GM23338 (cell line): ENCODE measurements at places on chromosomes 5 and 9. TPM values are rescaled to one million over a fixed set of nuclear protein-coding genes. Genes with fewer than 3 reads are reported as not detected.

GRCh38 chr5:21168557-21168956, 1180.6 kb upstream of the CDH18 start:
- H3K4me1 ChIP-seq: peaks cover 13% of the 10 kb centered on the region; the same call in 1 of the 2 replicates
- no peaks in the 10 kb centered on the region for H3K27me3 ChIP-seq
- H3K36me3 ChIP-seq: no peaks in the 10 kb centered on the region

DNA sequence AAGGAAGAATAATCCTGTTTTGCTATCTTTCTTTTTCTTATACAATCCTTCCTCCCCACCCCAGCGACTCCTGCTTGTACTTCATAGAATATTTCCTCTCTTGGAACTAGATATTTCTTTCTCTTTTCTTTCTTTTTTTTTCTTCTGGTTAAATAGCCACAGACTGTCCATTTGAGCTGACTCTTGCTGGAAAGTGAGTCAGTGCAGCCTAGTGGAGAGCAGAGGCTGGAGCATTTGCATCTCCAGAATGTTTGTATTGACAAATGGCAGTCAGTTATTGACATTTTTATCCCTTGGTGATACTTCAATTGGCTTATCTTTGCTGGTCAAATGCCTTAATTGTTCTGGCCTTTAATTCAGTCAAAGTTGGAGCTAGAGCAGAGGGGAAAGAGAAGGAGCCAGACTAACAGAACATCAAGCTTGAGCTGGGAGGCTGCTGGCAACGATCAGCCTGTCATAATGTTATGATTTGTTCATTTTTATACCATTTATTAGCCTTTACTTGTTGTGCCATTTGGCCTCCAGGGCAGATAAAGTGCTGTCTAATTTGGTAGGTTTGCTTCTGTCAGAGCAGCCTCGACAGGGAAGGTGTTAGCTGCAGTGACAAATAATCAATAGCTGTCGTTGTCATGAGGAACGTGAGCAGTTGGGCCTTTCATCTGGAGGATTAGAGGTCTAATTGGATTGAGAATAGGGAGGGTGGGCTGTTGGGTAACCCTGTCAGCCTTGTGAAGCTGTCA, 69.0 kb downstream of the INVS start:
- no peak for DNase-seq
- no peak overlapping the region for H3K27ac ChIP-seq
- H3K36me3 ChIP-seq: no peaks in the 10 kb centered on the region
- no peak overlapping the region for H3K4me3 ChIP-seq

The PDE6A gene
- not detected in 2 replicates for total RNA-seq

The ZNG1A gene
- total RNA-seq: 65.5 and 70.3 TPM in 2 replicates

DNA sequence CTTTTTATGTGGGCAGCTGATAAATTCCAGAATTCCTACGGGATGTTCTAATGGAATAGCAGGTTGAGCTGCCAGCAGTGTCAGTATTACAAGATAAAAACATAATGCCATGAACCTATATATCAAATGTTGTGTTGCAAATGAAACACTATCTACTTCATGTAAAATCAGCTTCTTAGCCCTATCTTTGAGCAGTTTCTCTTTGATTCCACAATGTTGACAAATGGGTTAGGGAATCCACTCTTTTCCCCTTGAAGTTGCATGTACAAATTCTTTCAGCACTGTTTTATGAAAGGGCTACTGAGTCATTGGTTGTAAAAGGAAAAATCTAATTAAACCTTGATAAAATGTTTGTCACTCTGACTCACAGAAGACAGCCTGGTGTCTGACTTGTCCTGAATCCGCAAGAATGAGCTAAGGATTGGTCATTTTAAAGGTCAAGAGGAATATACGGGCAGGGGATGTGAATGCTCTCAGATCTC, 950.6 kb upstream of the NUDT12 start:
- H3K36me3 ChIP-seq: no peaks in the 10 kb centered on the region
- H3K4me3 ChIP-seq: no peak overlapping the region
- peaks cover 25% of the 10 kb centered on the region for H3K4me1 ChIP-seq

DNA sequence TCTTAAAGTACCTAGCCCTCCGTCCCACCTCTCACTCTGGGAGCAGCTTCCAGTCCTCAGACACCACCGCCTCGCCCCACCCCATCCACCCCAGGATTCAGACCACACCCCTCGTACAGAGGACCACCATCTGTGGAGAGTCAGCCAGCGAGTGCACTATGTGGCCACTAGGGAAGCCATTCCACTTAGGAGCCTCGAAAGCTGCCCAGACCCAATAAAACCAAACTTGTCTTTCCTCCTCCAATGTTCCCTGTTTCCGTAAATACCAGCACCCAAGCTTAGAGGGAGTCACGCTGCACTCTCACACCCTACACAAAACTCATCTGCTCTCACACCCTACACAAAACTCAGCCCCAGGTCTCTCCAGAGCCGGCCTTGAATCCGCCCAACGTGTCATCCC, 1.9 kb downstream of the GCNT4 start:
- no peak overlapping the region for H3K27ac ChIP-seq
- peak overlapping the region; percentile 71; the same call in 1 of the 2 replicates for H3K4me3 ChIP-seq
- H3K27me3 ChIP-seq: peaks cover 37% of the 10 kb centered on the region
- peaks cover 28% of the 10 kb centered on the region for H3K4me1 ChIP-seq
- H3K36me3 ChIP-seq: no peaks in the 10 kb centered on the region

DNA sequence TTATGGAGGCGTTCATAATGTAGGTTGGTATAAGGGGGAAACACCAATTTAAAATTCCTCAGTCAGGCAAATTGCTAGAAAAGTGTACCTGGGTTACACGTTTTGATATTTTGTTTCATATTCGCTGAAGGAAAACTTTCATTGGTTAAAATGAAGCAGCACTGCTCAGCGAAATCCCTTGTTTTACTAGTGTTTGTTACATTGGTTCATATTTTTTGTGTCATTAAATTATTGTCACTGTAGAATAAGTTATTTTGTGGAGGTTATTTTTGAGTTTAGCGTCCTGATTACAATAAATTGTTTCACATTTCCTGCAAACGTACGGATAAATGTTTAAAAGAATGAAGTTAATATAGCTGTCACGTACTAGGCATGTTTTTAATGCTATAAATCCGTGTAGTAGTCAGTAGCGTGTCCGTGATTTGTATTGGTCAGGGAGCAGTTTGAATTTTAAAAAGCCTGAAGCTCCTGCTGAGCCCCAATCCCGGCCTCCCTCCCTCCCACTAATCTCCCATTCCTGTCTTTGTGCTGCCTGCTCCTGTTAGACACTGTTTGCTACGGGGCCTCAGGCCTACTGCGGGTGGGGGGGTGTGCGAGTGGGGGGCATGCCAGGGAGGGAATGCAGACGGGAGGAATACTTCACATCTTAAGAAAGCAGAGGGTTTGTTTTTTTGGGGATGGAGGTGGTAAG, 2.0 kb downstream of the NIPBL start:
- DNase-seq: peak; percentile 84
- no peaks in the 10 kb centered on the region for H3K36me3 ChIP-seq
- H3K4me3 ChIP-seq: peak overlapping the region; percentile 86
- peaks cover 32% of the 10 kb centered on the region for H3K4me1 ChIP-seq
- H3K27me3 ChIP-seq: no peaks in the 10 kb centered on the region

- no peak overlapping the region for H3K4me3 ChIP-seq
- no peak for DNase-seq
- H3K27ac ChIP-seq: no peak overlapping the region
- H3K27me3 ChIP-seq: no peaks in the 10 kb centered on the region
These were observed 6.8 kb downstream of the UBE2R2 start for GRCh38 chr9:33823801-33824200.

DNA sequence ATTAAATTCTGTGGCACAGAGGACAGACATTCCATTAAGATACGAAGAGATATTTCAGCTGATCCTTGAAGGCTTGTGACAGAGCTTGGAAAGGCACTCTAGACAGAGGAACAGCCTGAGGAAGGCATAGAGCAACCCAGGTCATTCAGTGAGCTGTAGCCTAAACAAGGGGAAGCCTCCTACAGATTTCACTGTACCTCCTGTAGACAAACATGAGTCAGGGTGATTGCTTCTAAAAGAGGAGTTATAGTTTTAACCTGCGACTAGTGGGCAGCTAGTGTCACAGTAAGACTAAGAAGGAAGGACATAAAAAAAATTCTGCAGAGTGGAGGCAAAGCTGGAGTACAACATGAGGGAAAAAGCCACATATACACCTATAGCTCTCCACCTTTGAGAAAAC, 43.5 kb upstream of the ANKDD1B start:
- no peaks in the 10 kb centered on the region for H3K4me1 ChIP-seq
- H3K27me3 ChIP-seq: no peaks in the 10 kb centered on the region
- H3K27ac ChIP-seq: no peak overlapping the region
- no peak for DNase-seq

The WWC1 gene
- 27.8 and 33.2 TPM in 2 replicates for total RNA-seq

DNA sequence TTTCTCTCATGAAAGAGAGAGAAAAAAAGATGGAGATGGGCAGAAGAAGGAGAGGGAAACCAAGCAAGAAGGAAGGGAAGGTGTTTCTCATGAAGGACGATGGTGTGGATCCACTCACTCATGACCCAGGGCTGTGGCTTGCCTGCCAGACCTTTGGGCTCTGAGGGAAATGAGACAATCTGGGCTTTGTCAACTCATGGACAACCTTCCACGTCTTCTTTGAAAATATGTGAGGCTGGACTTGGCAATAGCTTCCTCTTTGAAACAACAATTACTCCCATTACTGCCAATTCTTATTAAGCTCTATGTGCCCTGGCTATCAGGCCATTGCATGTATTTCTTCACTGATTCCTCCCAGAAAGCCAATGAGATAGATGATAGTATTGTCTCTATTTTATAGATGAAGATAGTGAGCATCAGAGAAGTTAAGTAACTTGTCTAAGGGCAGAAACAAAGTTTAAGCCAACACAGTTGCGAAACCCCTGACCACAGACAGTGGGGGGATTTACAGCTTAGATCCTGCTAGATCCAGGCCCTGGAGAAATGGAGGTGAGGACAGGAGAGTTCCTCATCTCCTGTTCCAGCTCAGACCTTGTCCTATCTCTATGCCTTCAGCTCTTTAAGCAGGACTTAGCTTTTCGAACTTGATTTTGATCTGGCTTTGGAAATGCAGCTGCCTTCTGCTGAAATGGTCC, 132.4 kb downstream of the GCNT1 start:
- peaks cover 36% of the 10 kb centered on the region for H3K4me1 ChIP-seq
- no peaks in the 10 kb centered on the region for H3K27me3 ChIP-seq
- no peaks in the 10 kb centered on the region for H3K36me3 ChIP-seq
- H3K4me3 ChIP-seq: no peak overlapping the region
- H3K27ac ChIP-seq: no peak overlapping the region

DNA sequence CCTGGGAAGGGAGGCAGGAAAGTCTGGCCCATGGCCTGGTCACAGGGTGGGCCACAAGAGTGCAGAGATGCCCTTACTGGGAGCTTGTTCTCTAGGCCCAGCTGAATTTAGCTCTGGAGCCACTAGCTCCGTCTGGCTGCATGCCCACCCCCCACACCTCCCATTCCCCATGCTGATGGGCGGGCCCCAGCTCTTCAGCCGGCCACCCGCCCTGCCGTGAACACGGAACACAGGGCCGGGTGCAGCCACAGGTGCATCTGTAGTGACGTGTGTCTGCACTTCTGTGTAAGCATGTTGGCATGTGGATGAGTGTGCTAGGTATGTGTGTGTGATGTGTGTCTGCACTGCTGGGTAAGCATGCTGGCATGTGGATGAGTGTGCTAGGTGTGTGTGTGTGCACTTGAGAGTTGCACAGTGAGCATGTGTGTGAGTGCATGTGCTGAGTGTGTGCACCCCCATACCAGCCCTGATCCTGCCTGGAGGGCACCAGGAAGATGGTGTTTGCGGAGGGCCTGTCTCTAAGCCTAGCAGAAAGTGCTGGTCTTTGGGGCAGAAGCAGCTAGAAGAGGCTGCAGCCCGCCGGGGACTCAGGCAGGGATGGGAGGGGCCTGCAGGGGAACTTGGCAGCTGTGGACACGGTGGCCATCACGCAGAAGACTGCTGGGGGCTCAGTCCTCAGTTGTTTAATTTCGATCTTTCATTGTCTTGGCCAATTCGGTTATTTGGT, 136.4 kb downstream of the CACNA1B start:
- no peak overlapping the region for H3K4me3 ChIP-seq
- no peak for DNase-seq
- H3K27me3 ChIP-seq: no peaks in the 10 kb centered on the region
- H3K36me3 ChIP-seq: no peaks in the 10 kb centered on the region
- no peaks in the 10 kb centered on the region for H3K4me1 ChIP-seq

DNA sequence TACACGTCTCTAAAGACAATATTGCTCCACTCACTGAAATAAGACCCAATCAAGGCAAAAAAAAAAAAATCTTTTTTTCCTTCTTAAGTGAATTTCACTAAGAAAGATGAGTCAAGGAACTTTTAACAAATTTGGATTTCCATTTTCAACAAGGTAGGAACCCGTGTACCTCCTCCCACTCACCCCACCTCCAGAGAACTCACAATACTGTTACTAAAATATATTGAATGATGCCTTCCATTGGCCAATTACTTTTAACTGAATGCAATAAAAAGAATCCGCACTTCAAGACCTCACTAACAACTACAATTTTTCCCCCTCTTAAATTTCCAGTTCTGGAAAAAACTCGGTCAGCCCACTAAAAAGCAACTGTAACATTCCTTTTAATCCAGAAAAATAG, 50.7 kb downstream of the FBXW11 start:
- no peak overlapping the region for H3K27ac ChIP-seq
- no peaks in the 10 kb centered on the region for H3K27me3 ChIP-seq
- peaks cover 53% of the 10 kb centered on the region for H3K4me1 ChIP-seq
- no peak for DNase-seq
- no peak overlapping the region for H3K4me3 ChIP-seq

The MSANTD3 gene
- 30.6 and 34.5 TPM in 2 replicates for total RNA-seq

GRCh38 chr9:87512311-87512710, 14.6 kb downstream of the DAPK1 start:
- DNase-seq: no peak
- peaks cover 23% of the 10 kb centered on the region for H3K4me1 ChIP-seq
- H3K27ac ChIP-seq: no peak overlapping the region
- no peaks in the 10 kb centered on the region for H3K27me3 ChIP-seq
- peaks cover 22% of the 10 kb centered on the region for H3K36me3 ChIP-seq
- no peak overlapping the region for H3K4me3 ChIP-seq

- H3K36me3 ChIP-seq: no peaks in the 10 kb centered on the region
- peaks cover 31% of the 10 kb centered on the region for H3K4me1 ChIP-seq
- H3K27ac ChIP-seq: peak within 1 kb of the TSS; percentile 76
- peak within 1 kb of the TSS; percentile 85 for H3K4me3 ChIP-seq
- peak; percentile 99 for DNase-seq
- H3K27me3 ChIP-seq: no peaks in the 10 kb centered on the region
These were observed at the start of gene UNC13B for GRCh38 chr9:35161713-35162604. TSS of gene UNC13B (plus strand) at chr9:35162009. CDS start at chr9:35162284, 275 bp downstream.

GRCh38 chr5:37696190-37697021, 143.4 kb downstream of the GDNF start:
- H3K4me1 ChIP-seq: no peaks in the 10 kb centered on the region
- no peak overlapping the region for H3K27ac ChIP-seq
- no peaks in the 10 kb centered on the region for H3K27me3 ChIP-seq

- no peak overlapping the region for H3K27ac ChIP-seq
- no peak overlapping the region for H3K4me3 ChIP-seq
- H3K36me3 ChIP-seq: no peaks in the 10 kb centered on the region
- no peaks in the 10 kb centered on the region for H3K4me1 ChIP-seq
- DNase-seq: no peak
These were observed 223.7 kb downstream of the PCSK5 start for GRCh38 chr9:76114144-76114543.

- H3K4me3 ChIP-seq: no peak overlapping the region
- no peak for DNase-seq
- no peaks in the 10 kb centered on the region for H3K4me1 ChIP-seq
- no peak overlapping the region for H3K27ac ChIP-seq
These were observed 20.8 kb downstream of the NKD2 start for GRCh38 chr5:1029282-1029944.

The ZCCHC9 gene
- 30.4 and 31.1 TPM in 2 replicates for total RNA-seq

The CRHBP gene
- not detected in 2 replicates for total RNA-seq
